ENCODE measurements at places on chromosomes 4 and X.

GRCh38 chr4:911221-911751, 20.8 kb downstream of the GAK start:
- DNase-seq, result no peak

DNA sequence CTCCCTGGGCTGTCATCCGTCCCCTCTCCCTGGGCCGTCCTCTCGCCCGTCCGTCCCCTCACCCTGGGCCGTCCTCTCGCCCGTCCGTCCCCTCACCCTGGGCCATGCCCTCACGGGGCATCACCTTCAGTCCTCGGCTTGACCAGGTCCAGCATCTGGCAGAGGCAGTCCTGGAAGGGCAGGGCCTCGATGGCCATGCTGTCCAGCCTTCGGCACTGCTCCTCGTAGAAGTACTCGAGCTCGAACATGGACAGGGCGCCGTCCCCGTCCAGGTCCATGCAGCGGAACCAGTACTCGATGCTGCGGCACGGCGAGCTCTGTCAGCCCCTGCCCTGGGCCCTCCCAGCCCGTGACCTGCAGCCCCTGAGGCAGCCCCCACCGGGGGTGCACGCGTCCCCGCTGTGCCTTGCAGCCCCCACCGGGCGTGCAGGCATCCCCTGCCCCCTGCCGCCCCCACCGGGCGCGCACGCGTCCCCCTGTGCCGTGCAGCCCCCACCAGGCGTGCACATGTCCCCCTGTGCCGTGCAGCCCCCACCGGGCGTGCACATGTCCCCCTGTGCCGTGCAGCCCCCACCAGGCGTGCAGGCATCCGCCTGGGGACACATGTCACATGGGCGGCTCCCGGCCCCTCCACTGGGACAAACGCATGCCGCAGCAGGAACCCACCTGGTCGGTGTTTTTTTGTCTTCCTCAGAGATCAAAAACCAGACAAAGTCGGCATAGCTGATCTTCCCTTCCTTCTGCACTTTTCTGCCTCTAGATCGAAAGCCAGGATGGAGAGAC, 22.2 kb upstream of the GTPBP6 start:
- DNase-seq, result no peak

DNA sequence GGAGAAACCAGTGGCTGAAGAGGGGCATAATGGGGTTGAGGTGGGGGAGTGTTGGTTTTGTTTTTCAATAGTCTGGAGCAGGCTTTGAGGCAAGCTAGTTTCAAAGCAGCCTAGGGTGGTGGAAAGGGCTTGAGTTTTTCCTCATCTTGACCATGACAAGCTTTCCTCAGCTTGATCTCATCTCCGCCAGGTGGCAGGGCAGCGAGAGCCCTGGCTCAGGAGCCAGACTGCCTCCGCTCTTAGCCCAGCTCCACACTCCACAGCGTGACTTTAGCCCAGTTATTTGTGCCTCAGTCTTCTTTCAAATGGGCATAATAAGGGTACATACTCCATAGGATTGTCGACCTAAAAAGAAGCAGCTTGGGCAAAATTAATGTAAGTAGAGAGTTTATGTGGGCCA, 29.9 kb upstream of the SOWAHD start:
- no peak for DNase-seq

- no peak for DNase-seq
These were observed 151.5 kb downstream of the VEGFC start for GRCh38 chr4:176641237-176641636.

DNA sequence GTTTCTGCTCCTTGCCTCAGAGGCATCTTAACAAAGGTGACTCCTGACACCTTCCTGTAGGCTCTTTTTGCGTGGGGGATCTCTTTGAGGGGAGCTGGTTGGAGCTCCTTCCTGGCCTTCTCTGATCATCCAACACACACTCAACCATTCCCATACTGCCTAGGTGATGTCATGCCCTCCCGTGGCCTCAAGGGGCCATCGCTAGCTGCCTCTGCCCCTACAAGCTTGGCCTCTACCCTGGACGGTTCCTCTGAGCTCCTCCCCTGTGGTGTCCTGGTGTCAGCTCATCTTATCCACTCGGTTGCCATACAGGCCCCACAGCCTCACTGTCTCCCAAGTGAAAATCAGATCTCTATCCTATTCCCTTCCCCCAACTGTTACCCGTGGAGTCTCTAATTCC, 13.7 kb upstream of the ZNF185 start:
- no peak for DNase-seq

DNA sequence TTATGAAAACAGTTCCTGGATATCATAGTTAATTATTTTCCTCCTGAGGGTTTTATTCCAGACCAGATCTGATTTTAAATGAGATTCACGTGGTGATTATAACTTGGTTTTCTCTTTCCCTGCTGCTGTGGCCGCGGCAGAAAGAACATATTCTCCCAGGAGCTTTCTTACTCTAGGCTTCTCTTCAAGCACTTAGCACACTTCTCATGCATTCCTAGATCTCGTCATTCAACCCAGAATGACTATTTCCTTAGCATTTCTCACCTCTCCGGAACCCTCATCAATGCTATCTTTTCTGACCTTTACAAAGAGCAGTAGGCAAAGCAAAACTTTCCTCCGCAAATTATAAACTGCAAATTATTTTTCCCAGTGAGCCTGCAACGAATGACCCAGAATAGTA, 122.9 kb downstream of the GPAT3 start:
- DNase-seq, result no peak

GRCh38 chr4:118954246-118954645, 65.6 kb downstream of the SYNPO2 start:
- no peak for DNase-seq

DNA sequence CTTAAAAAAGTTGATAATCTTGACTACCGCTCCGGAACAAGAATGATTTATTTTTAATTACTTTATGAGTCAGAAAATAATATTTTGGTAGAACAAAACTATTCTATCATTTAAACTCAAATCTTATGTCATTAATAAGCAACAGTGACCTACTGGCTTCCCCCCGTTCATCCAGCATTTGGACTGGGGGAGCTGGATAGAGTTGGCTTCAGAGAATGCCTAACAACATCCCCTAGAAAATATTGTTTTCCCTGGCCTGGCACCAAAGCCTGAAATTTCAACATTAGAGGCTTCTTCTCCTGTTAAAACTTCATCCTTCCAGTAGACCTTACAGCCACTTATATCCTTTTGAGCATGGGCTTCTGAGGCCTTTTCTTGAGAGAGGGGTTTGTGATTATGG, 55.7 kb upstream of the PDLIM3 start:
- no peak for DNase-seq

DNA sequence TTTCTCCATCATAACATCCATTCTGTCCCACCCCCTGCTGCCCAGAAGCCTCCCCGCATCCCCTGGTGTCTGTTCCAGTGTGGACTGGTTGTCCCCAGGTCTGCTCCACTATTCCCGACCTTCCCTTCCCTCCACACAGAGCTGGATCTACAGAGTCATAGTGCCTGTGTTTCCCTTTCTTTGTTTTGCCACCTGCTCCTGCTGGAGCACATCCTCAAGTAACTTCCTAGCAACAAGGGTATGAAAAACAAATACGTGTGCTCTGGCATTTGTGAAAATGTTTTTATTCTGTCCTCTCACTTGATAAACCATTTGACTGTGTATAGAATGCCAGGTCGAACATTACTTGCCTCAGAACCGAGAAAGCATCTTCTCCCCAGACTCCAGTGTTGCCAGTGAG, 29.9 kb upstream of the ADRA2C start:
- DNase-seq, result no peak

Measured in NCI-H1436 (cell line).